ENCODE measurements at places on chromosomes 2 and 18.

DNA sequence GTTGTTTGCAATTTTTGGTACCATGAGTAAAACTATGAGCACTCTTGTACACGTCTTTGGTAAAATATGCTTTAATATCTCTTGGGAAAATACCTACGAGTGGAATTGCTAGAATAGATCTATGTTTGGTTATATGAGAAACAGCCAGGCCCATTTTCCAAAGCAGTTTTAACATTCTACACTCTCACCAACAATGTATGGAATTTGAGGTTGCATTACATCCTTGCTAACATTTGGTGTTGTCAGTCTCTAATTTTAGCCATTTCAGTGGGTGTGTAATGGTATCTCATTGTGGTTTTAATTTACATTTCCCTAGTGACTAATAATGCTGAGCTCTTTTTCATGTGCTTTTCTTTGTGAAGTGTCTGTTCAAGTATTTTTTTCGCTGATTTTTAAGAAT, 118.9 kb upstream of the TCF4 start:
- no peak for DNase-seq

- peak; percentile 96 for DNase-seq
Observed at GRCh38 chr2:84925724-84926376, 20.4 kb downstream of the TMSB10 start.

DNA sequence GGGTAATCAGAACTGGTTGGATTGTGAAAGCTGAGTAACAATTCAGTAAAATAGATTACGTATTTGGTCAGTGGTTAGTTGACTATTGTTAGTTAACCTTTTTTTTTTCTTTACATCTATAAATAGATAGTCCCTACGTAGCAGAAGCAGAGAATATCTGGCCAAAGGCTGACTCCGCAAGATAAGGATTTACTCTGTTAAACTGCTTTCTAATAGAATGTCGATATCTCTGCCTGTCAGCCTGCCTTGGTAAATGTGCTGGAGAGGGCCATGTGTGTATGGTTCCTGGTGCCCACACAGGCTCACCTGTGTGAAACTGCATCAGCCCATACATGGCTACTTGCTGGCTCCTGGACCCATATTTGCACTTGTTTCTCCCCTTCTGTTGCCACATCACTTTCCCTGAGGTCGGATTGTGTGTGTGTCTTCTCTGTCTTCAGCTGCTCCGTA, 94.4 kb downstream of the CRIM1 start:
- DNase-seq, result no peak

DNA sequence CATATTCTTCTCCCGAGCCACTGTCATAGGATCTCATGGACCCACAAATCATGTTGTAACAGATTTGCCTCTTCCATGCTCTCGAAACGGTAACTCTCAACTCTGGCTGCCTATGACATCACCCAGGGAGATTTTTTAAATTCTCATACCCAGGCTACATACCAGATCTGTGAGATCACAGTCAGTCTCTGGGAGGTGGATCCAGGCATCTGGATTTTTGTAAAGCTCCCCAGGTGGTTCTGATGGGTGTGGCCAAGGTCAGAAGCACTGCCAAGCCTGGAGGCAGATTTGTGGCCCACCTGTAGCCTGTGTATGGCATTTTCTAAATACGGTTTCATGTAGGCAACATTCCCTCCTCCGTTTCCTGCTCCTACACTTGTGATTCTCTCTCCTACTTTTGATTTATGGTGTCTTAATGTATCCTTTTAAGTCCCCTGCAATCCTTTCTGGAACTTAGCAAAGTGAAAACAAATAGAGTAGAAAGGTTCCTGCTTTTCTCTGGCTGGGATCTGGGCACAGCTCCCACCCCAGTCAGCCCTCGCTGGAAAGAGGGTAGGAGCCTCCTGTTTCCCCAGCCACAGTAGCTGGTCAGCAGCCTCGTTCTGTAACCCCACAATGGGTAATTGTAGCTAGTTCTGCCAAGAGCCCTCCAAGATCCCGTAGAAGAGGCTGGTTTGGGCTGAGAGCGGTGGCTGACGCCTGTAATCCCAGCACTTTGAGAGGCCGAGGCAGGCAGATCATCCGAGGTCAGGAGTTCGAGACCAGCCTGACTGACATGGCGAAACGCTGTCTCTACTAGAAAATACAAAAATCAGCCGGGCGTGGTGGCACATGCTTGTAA, 96.2 kb downstream of the KLHL29 start:
- peak; percentile 36 for DNase-seq

- DNase-seq, result peak; percentile 37
Observed at GRCh38 chr2:237883951-237884446, 24.6 kb downstream of the RAMP1 start.

DNA sequence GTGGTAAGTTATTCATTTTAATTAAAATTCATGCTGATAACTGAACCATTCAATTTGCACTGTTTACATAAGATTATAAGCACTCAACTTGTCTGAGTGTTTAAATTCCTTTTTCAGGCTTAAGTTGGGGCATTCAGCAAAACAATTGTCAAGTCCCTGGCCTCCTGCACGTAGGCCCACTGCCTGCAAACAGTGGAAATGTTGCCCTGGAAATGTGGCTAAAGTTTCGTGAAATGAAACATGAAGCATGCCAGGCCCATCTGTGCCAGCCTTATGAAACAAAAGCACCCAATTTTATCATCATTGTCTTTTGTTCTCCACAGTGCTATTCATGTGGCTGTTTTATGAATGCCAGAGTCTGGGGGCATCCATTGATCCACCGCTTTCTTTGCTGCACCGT, 163.7 kb downstream of the PTGR3 start:
- DNase-seq, result no peak
